ENCODE measurements at places on chromosomes 4 and X.

- H3K27ac ChIP-seq, result no peak overlapping the region
- H3K36me3 ChIP-seq, result no peaks in the 10 kb centered on the region
- no peak overlapping the region for H3K4me3 ChIP-seq
- no peaks in the 10 kb centered on the region for H3K4me1 ChIP-seq
- no peaks in the 10 kb centered on the region for H3K27me3 ChIP-seq
These were observed 258.1 kb downstream of the UNC5C start for GRCh38 chr4:95290702-95291101.

DNA sequence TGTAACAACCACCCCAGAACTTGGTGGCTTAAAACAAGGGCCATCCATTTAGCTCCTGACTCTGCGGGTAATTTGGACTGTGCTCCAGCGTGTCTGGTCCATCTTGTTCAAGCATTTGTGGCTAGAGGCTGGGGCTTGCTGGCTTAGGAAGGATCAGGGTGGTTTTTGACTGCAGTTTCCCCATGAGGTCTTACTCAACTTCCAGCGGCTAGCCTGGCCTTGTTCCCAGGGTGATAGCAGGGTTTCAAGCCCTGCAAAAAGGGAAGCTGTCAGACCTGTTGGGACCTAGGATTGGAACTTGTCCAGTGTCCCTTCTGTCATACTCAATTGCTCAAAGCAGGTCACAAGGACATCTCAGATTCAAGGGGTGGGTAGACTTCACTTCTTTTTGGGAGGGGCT lies 205.9 kb downstream of the STIM2 start:
- DNase-seq, result no peak
- H3K27ac ChIP-seq, result no peak overlapping the region
- no peaks in the 10 kb centered on the region for H3K27me3 ChIP-seq
- no peaks in the 10 kb centered on the region for H3K36me3 ChIP-seq
- H3K4me3 ChIP-seq, result no peak overlapping the region

- H3K4me1 ChIP-seq, result no peaks in the 10 kb centered on the region
- H3K36me3 ChIP-seq, result no peaks in the 10 kb centered on the region
- no peaks in the 10 kb centered on the region for H3K27me3 ChIP-seq
- H3K27ac ChIP-seq, result no peak overlapping the region
These were observed 82.0 kb downstream of the PLS3 start for GRCh38 chrX:115642895-115643530.

DNA sequence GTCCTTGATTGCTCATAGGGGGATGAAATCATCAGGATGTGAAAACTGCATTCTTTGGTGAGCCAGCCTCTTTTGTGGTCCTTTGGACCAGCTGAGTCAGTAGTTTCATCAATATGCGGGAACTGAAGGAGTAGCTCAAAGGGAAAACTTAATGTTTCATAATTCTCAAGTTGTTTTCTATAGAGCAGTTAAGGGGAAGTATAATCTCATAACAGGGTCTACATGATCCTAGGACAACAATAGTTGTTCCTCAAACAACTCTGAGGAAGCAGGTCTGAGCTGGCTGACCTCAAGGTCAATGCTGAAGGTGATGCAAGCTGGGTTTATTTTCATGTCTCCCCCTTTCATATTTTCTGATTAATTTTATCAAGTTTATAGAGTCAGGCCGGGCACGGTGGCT lies 36.1 kb upstream of the IRF2 start:
- H3K4me3 ChIP-seq, result no peak overlapping the region
- DNase-seq, result no peak
- H3K27me3 ChIP-seq, result no peaks in the 10 kb centered on the region
- H3K36me3 ChIP-seq, result no peaks in the 10 kb centered on the region
- no peak overlapping the region for H3K27ac ChIP-seq
- peaks cover 3% of the 10 kb centered on the region for H3K4me1 ChIP-seq

DNA sequence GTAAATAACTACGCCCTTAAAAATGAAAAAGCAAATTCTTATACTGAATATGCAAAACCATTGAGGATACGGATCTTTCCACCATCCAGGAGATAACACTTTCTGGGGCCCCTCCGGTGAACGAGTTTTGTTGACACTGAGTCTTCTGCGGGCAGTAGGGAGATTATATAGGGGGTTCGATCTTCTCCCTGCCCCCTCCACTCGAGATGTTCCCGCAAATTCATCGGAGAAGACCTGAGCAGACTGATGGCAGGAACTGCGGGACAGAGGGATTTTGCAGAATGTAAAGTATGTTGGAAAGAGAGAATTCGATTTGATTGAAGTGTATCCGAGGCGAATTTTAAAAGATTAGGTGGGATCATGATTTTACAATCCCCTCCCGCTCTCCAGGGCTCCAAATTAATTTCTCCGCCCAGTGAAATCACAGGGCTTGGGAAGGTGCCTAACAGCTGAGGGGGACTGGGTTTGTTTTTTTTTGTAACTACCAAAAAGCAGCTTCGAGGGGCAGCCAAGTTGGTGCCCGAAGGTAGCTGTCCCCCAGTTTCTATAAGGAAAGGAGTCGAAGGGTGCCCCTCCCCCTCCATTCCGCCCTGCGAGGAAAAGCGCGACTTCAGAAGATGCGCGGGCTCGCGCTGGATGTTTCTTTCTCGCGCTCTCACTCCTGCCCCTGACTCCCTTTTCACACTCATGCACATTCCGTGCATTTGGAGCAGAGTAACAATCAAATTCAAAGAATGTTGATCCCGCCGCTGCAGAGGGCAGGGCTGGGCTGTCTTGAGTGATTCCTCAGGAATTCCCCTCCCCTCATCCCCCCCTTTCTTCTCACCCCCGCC lies 1.2 kb downstream of the TMEM255A start:
- H3K4me3 ChIP-seq, result peak overlapping the region; percentile 42
- DNase-seq, result peak; percentile 82
- H3K27me3 ChIP-seq, result no peaks in the 10 kb centered on the region
- no peak overlapping the region for H3K27ac ChIP-seq
- H3K36me3 ChIP-seq, result no peaks in the 10 kb centered on the region
- no peaks in the 10 kb centered on the region for H3K4me1 ChIP-seq

- H3K27ac ChIP-seq, result no peak overlapping the region
- H3K27me3 ChIP-seq, result no peaks in the 10 kb centered on the region
- H3K4me3 ChIP-seq, result no peak overlapping the region
- peak; percentile 18 for DNase-seq
These were observed 41.8 kb upstream of the HS3ST1 start for GRCh38 chr4:11470438-11471045.

DNA sequence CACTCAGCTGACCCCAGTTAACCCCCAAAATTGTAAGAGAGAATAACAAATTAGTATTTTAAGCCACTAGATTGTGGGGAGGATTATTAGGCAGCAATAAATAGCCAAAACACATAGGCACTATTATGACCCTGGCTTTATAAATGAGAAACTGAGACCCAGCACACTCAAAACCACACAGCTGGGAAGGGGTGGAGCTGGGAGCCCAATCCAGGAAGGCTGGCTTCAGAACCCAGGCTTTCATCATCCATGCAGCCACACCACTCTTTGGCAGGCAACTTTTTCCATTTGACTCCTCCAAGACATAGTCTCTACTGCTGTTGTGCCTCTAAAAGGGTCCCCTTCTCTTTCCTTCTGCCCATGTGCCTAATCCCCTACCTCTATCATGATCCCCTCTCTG lies 253.8 kb downstream of the DHX15 start:
- no peaks in the 10 kb centered on the region for H3K36me3 ChIP-seq
- H3K27ac ChIP-seq, result no peak overlapping the region
- H3K4me1 ChIP-seq, result peaks cover 6% of the 10 kb centered on the region

DNA sequence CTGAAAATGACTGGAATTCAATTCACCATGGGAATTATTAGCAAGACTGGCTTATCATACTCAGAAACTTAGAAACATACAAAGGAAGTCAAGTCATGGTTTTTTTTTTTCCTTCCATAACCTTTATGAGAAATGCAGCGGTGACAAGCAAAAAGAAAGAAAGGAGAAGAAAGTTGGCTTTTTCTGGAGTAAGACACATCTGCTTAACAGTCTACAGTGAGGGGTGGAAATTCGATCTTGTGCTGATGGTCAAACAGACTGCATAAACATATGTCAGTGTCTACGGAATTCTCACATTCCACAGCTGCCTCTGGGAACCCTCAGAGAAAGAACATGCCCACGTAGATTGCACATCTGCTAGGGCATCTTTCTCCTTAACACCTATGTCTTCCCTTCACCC lies 54.6 kb downstream of the PROM1 start:
- no peak overlapping the region for H3K27ac ChIP-seq
- H3K36me3 ChIP-seq, result peaks cover 2% of the 10 kb centered on the region
- DNase-seq, result peak; percentile 78
- H3K4me3 ChIP-seq, result no peak overlapping the region
- H3K4me1 ChIP-seq, result peaks cover 8% of the 10 kb centered on the region

GRCh38 chr4:136841526-136841925 lies 690.8 kb downstream of the PCDH18 start:
- H3K4me3 ChIP-seq, result no peak overlapping the region
- H3K27me3 ChIP-seq, result no peaks in the 10 kb centered on the region
- no peak for DNase-seq
- no peaks in the 10 kb centered on the region for H3K4me1 ChIP-seq
- H3K27ac ChIP-seq, result no peak overlapping the region

GRCh38 chrX:151970661-151971060 lies 3.8 kb downstream of the GABRE start:
- no peak for DNase-seq
- H3K27ac ChIP-seq, result no peak overlapping the region
- H3K36me3 ChIP-seq, result no peaks in the 10 kb centered on the region
- no peaks in the 10 kb centered on the region for H3K27me3 ChIP-seq

DNA sequence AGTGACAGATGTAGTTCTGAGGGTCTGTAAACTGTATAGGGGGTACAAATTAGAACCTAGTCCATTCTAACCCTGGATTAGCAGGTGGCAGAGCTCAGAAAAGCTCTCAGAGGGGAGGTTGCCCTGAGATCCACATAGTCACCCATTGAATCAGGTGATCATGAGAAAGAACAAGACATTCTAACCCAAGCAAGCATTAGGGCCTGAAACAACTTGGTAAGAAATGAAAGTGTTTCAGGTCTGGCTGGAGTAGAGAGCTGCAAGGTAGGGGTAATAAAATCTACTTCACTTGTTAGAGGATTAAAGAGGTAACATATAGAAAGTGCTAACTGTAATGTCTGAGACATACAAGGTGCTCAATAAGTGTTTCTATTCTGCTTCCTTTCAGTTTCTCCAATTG lies 8.8 kb upstream of the BMP2K start:
- H3K27ac ChIP-seq, result no peak overlapping the region
- no peaks in the 10 kb centered on the region for H3K4me1 ChIP-seq
- H3K27me3 ChIP-seq, result no peaks in the 10 kb centered on the region

- no peaks in the 10 kb centered on the region for H3K27me3 ChIP-seq
- no peak overlapping the region for H3K4me3 ChIP-seq
These were observed 10.2 kb downstream of the OTUD4 start for GRCh38 chr4:145170223-145170622.

- H3K27ac ChIP-seq, result no peak overlapping the region
- no peaks in the 10 kb centered on the region for H3K27me3 ChIP-seq
- no peak overlapping the region for H3K4me3 ChIP-seq
- H3K4me1 ChIP-seq, result no peaks in the 10 kb centered on the region
- H3K36me3 ChIP-seq, result no peaks in the 10 kb centered on the region
These were observed 202.3 kb downstream of the NDST4 start for GRCh38 chr4:114911111-114911510.

- no peak overlapping the region for H3K4me3 ChIP-seq
- no peak overlapping the region for H3K27ac ChIP-seq
- no peaks in the 10 kb centered on the region for H3K27me3 ChIP-seq
- no peaks in the 10 kb centered on the region for H3K36me3 ChIP-seq
These were observed 148.9 kb downstream of the STIM2 start for GRCh38 chr4:27009539-27009938.

GRCh38 chrX:828411-828959 lies 197.9 kb downstream of the SHOX start:
- no peak overlapping the region for H3K4me3 ChIP-seq
- no peak for DNase-seq
- no peaks in the 10 kb centered on the region for H3K4me1 ChIP-seq
- H3K36me3 ChIP-seq, result no peaks in the 10 kb centered on the region
- H3K27ac ChIP-seq, result no peak overlapping the region

GRCh38 chr4:153179100-153179499 lies 25.1 kb upstream of the TRIM2 start:
- no peak overlapping the region for H3K27ac ChIP-seq
- H3K27me3 ChIP-seq, result no peaks in the 10 kb centered on the region
- DNase-seq, result no peak
- H3K36me3 ChIP-seq, result no peaks in the 10 kb centered on the region
- H3K4me3 ChIP-seq, result no peak overlapping the region

GRCh38 chrX:130994671-130995070 lies 63.5 kb upstream of the ARHGAP36 start:
- H3K4me1 ChIP-seq, result no peaks in the 10 kb centered on the region
- no peaks in the 10 kb centered on the region for H3K36me3 ChIP-seq
- peak; percentile 6 for DNase-seq
- no peak overlapping the region for H3K4me3 ChIP-seq
- no peaks in the 10 kb centered on the region for H3K27me3 ChIP-seq

DNA sequence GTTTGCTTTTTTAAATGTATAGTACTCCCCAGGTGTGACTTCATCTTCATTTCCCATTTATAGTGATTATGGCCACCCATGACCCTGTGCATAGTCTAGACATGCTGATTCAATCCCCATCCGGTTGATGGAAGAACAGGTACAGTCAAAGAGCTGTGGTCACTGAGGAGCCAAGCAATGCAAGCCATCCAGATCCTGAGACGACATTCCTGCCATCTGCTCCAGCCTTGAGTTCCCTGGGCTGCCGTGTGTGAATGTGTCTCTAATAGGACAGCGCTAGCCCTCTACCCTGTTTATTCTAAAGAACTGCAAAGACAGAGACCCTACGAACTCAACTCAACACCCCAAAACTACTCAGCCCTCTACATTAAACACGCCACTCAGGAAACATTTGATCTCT lies 1.7 kb downstream of the KCNIP4 start:
- H3K4me3 ChIP-seq, result no peak overlapping the region
- no peak for DNase-seq
- no peak overlapping the region for H3K27ac ChIP-seq
- no peaks in the 10 kb centered on the region for H3K36me3 ChIP-seq

All from mesendoderm (in vitro differentiated cells).